Endothelial cell of umbilical vein (primary cell): ENCODE measurements at places on chromosomes 11 and 22. TPM values are rescaled to one million over a fixed set of nuclear protein-coding genes. Genes with fewer than 3 reads are reported as not detected.
A peak's percentile ranks its signal among the peaks of the same experiment; 100 is the strongest.

GRCh38 chr11:65439331-65440181, 17.0 kb downstream of the NEAT1 start:
- H3K27me3 ChIP-seq, result no peaks in the 10 kb centered on the region
- H3K4me1 ChIP-seq, result peaks cover 4% of the 10 kb centered on the region
- H3K27ac ChIP-seq, result no peak overlapping the region
- no peak overlapping the region for H3K4me3 ChIP-seq
- peaks cover 23% of the 10 kb centered on the region for H3K36me3 ChIP-seq
- DNase-seq, result peak; percentile 32

- H3K4me3 ChIP-seq, result no peak overlapping the region
- no peaks in the 10 kb centered on the region for H3K4me1 ChIP-seq
- no peaks in the 10 kb centered on the region for H3K27me3 ChIP-seq
- no peak overlapping the region for H3K27ac ChIP-seq
- DNase-seq, result no peak
These were observed 20.3 kb downstream of the DERL3 start for GRCh38 chr22:23818541-23818940.

- no peak for DNase-seq
These were observed 236.9 kb downstream of the CADM1 start for GRCh38 chr11:115267238-115267781.

DNA sequence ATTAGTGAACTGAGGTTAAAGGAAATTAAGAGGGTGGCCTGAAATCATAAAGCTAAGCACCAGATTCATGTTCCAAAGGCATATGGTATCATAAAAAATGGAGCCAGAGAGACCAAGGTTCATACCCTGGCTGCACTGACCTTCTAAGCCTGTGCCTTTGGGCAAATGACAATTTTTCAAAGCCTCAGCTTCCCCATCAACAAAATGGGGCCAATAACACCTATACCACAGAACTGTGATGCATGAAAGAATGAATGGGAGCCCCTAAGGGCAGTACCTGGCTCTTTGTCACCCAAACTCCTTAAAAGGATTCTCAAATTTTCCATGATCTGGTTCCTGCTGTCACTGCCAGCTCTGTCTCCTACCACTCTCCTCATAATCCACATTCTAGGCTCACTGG, 72.5 kb downstream of the RAB30 start:
- H3K4me1 ChIP-seq, result peaks cover 13% of the 10 kb centered on the region
- H3K27ac ChIP-seq, result no peak overlapping the region
- no peaks in the 10 kb centered on the region for H3K27me3 ChIP-seq
- H3K36me3 ChIP-seq, result no peaks in the 10 kb centered on the region
- H3K4me3 ChIP-seq, result no peak overlapping the region

DNA sequence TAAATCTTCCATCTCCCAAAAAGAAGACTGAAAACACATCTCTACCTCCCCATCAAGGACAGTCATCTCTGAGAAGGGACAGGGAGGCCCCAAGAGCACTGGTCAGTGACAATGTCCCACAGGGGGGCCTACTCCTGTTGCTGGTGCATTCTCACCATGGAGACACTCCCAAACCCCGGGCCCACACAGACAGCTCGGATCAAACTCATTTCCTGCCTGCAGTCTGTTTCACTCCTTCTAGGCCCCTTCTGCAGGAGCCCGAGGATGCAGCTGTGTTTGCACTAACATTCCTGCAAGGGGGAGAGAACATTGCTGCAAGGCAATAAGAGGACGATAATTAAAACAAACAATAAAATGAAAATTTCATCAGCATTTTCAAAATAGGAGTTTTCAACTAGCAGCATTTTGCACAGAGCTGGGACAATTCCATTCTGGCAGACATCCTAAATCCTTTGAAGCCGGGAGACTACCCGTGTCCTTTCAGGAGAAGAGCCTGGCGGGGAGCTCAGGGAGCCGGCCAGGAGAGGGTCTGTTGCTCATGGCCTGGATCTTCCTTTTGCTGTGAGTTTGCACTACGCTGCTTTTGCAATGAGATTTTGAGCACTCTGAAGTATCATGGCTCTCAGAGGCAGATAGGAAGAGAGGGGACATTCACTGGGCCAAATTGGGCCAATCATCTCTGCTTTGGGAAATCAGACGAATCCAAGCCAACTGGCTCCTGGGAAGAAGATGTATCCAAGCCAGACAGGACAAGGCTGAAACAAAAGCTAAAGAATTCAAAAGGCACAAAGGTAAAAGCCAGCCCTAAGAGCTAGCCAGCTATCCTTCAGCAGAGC, 33.2 kb downstream of the SPATA19 start:
- no peak overlapping the region for H3K27ac ChIP-seq
- no peaks in the 10 kb centered on the region for H3K36me3 ChIP-seq
- H3K4me3 ChIP-seq, result no peak overlapping the region

DNA sequence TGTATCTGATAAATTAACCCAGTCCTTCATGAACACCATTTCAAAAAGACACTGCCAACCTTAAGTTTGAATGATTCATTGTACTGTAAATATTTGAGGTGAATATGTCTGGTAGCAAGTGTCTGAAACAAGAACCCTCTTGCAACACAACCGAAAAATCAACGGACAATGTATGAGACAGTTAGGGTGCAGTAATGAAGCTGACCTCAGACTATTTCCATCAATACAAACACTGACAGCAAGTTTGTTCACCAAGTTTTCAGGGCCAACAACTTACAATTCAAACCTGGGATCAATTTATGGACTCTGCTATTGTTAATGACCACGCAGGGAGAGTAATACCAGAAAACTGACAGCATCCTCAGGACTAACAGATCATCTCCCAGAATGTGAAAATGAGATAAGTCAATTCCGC, 126.3 kb downstream of the CADM1 start:
- no peaks in the 10 kb centered on the region for H3K36me3 ChIP-seq
- H3K4me3 ChIP-seq, result no peak overlapping the region
- no peaks in the 10 kb centered on the region for H3K27me3 ChIP-seq
- H3K27ac ChIP-seq, result no peak overlapping the region

DNA sequence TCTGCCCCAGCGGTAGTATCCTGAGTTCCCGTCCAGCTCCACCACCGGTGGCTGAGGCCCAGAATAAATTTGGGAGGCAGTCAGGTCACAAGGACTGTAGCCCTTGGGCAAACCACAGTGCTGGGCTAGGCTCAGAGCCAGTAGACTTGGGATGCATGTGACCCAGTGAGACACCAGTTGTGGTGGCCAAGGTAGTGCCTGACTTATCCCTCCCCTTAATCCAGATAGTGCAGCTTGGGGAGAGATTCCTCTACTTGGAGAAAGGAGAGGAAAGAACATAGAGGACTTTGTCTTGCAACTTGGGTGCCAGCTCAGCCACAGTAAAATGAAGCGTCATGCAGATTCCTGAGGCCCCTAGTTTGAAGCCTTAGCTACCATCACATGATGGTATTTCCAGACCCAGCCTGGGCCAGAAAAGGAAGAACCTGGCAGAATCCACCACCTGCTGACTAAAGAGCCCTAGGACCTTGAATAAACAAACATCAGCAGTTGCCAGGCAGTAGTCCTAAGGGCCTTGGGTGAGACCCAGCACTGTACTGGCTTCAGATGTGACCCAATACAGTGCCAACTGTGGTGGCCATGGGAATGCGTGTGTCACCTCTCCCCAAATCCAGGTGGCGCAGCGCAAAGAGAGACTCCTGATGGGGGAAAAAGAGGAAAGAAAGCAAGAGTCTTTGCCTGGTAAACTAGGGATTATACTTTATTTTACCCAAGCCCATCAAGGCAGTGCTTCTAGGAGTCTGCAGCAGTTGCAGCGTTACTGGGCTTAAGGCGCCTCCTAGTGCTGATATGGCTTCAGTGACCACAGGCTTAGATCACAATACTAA, 17.0 kb upstream of the DDX10 start:
- DNase-seq, result peak; percentile 77
- no peak overlapping the region for H3K27ac ChIP-seq
- H3K4me1 ChIP-seq, result no peaks in the 10 kb centered on the region
- peaks cover 3% of the 10 kb centered on the region for H3K27me3 ChIP-seq
- H3K36me3 ChIP-seq, result no peaks in the 10 kb centered on the region
- no peak overlapping the region for H3K4me3 ChIP-seq

GRCh38 chr22:24471570-24471969, 23.6 kb upstream of the UPB1 start:
- no peaks in the 10 kb centered on the region for H3K27me3 ChIP-seq
- no peak overlapping the region for H3K27ac ChIP-seq
- H3K36me3 ChIP-seq, result no peaks in the 10 kb centered on the region
- DNase-seq, result peak; percentile 89
- peaks cover 22% of the 10 kb centered on the region for H3K4me1 ChIP-seq

DNA sequence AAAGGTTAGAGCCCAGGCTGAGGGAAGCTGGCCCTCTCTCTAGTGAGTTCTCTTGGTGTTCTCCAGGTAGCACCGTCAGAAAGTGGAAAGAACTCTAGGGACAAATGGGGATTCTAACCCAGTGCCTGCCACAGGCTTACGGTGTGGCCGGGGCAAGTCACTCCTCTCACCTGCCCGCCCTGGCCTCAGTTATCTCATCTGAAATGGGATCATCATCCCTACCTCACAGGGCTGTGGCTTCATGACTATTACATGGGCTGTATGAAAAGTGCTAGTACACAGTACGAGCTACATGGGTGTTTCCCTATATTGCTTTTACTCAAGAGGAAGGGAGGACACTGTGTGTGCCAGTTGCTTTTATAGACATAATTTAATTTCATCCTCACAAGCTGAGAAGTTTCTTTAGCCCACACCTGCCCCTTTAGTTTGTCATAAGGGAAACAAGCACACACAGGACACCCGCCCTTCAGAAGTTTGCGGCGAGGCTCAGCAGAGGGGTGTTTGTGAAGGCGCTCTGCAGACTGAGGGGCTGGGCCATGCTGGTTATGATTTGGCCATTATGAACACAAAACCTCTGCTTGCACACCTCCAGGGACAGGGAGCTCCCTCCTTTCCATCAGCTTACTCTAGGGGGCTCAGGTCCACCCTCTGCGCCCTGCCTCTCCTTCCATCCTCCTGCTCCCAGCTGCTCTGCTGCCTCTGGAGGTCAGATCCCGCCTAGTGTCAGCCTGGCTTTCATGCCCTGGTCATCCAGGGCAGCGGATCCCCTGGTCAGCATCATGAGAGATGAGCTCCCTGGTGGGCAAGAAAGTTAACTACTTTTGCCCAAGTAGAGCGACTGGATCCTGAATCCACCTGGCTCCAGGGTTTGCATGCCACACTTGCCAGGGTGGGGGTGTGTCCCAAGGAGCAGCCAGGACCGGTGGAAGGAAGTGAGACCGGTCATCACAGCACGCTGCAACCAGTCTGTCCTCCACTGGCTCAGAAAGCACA, 1.2 kb downstream of the KLHL35 start:
- peaks cover 9% of the 10 kb centered on the region for H3K4me1 ChIP-seq
- no peak overlapping the region for H3K27ac ChIP-seq
- no peaks in the 10 kb centered on the region for H3K36me3 ChIP-seq
- H3K27me3 ChIP-seq, result peaks cover 26% of the 10 kb centered on the region

GRCh38 chr11:121671283-121672168, 218.8 kb upstream of the SORL1-AS1 start:
- H3K4me1 ChIP-seq, result no peaks in the 10 kb centered on the region
- H3K27me3 ChIP-seq, result no peaks in the 10 kb centered on the region
- H3K4me3 ChIP-seq, result no peak overlapping the region
- H3K27ac ChIP-seq, result no peak overlapping the region

GRCh38 chr22:45872659-45873263, 104.2 kb downstream of the WNT7B start:
- H3K4me3 ChIP-seq, result no peak overlapping the region
- H3K4me1 ChIP-seq, result no peaks in the 10 kb centered on the region
- peaks cover 34% of the 10 kb centered on the region for H3K27me3 ChIP-seq
- DNase-seq, result no peak
- H3K36me3 ChIP-seq, result no peaks in the 10 kb centered on the region

DNA sequence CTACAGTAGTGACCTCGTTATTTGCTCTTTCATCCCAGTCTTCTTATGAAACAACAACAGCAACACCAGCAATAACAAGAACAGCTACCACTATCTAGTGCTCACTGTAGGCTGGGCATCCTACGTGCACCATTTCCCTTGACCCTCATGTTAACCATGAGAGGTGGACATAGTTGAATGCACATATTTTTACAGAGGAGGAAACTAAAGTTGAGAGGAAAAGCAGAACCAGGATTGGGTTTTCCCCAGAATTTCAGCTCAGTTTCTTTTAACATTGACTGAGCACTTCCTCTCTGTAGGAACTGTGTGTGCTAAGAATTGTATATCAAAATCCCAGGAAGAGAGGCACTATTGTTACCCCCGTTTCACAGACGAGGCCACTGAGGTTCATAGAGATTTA, 39.4 kb upstream of the TSPAN18 start:
- no peaks in the 10 kb centered on the region for H3K36me3 ChIP-seq
- no peak overlapping the region for H3K27ac ChIP-seq
- H3K4me1 ChIP-seq, result no peaks in the 10 kb centered on the region
- peaks cover 11% of the 10 kb centered on the region for H3K27me3 ChIP-seq

DNA sequence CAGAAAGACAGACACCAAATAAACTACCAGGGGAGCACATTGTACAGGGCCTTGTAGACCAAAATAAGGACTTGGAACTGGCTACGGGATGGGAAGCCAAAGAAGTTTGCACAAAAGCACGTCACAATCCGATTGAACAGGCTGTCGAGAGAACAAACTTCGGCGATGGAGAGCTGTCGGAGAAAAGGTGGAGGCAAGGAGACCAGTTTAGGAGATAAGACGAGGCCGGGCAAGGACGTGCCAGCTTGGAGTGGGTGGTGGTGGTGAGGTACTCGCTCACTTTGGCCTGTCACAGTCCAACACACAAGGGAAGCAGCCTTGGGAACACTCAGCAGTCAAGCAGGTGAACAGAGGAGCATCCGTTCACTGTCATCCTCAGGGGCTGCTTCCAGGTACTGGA, 19.0 kb downstream of the APOL5 start:
- H3K27me3 ChIP-seq, result no peaks in the 10 kb centered on the region
- peaks cover 5% of the 10 kb centered on the region for H3K36me3 ChIP-seq
- H3K27ac ChIP-seq, result no peak overlapping the region
- H3K4me1 ChIP-seq, result peaks cover 2% of the 10 kb centered on the region
- DNase-seq, result no peak

DNA sequence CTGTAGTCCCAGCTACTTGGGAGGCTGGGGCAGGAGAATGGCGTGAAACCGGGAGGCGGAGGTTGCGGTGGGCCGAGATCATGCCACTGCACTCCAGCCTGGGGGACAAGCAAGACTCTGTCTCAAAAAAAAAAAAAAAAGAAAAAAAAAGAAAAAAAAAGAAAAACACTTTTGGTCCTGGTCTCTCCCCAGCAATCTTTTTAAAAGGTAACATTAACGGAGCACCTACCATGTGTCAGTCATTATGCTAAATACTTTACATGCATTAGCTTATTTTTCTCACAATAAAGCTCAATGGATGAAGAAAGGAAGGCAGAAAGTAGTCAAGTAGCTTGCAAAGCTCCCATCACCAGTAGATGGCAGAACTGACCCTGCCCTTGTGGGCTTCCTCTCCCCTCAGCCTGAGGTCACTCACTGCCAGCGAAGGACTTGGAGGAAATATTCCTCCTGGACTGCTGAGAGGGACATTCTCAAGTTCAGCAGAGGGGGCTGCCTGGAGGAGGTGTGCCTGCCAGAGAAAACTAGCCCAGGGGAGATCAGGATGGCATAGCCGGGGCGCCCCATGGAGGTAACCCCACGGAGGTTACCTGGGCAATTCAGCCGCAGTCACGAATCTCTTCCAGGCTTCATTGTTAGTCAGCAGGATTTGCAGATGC, 15.5 kb downstream of the APOL3 start:
- H3K27me3 ChIP-seq, result peaks cover 2% of the 10 kb centered on the region
- no peak overlapping the region for H3K4me3 ChIP-seq
- no peaks in the 10 kb centered on the region for H3K4me1 ChIP-seq

IFITM1 gene
- 24.6 and 34.1 TPM in 2 replicates for polyA plus RNA-seq

ANGPTL5 gene
- 0.03 and 0.12 TPM in 2 replicates for polyA plus RNA-seq

MMP10 gene
- 3.8 and 4.3 TPM in 2 replicates for polyA plus RNA-seq

MYBPC3 gene
- polyA plus RNA-seq, result not detected in 2 replicates

OR5B21 gene
- not detected in 2 replicates for polyA plus RNA-seq

HEPHL1 gene
- not detected in 2 replicates for polyA plus RNA-seq

IGLL1 gene
- not detected in 2 replicates for polyA plus RNA-seq

MRGPRX4 gene
- polyA plus RNA-seq, result not detected in 2 replicates

DNAJB7 gene
- polyA plus RNA-seq, result not detected in 2 replicates
